Brain microvascular endothelial cell (primary cell): ENCODE measurements at places on chromosomes 3 and 15.
A peak's percentile ranks its signal among the peaks of the same experiment; 100 is the strongest.

DNA sequence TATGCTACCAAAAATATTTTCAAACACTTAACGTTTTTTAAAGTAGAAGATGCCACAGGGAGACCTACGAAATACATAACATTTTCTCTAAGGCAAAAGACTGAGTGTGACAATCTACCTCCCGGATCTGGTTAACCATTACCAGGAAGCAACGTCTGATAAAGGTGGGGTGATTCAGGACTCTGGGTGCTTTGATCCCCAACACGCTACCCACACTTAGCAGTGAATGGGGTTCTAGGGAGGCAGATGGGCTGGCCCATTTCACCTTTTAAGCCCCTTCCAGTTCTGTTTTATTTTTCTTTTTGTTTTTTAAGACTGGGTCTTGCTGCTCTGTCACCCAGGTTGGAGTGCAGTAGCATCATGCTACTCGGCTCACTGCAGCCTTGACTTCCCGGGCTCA is 39.5 kb downstream of the EIF4E3 start:
- DNase-seq = no peak

- DNase-seq = no peak
These were observed 197.5 kb upstream of the TSC22D2 start for GRCh38 chr3:150210461-150211110.

GRCh38 chr3:153399636-153400035 is 237.6 kb downstream of the RAP2B start:
- DNase-seq = no peak

GRCh38 chr3:195240939-195241338 is 30.0 kb downstream of the XXYLT1 start:
- DNase-seq = no peak

- no peak for DNase-seq
These were observed 93.7 kb downstream of the MYLK start for GRCh38 chr3:123790254-123791072.

DNA sequence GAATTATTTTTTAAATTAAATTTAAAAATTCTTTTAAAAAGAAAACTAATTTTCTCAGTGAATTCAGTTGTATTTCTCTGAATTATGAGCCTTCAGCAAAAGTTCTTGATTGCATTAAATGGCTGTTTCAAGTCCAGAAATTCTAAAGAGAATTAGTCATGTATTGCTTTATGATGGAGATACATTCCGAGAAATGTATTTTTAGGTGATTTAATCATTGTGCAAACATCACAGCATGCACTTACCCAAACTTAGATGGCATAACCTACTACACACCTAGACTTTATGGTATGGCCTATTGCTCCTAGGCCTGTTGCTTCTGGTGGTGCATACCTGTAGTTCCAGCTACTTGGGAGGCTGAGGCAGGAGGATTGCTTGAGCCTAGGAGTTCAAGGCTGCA is 44.3 kb upstream of the GCNT3 start:
- DNase-seq = no peak

DNA sequence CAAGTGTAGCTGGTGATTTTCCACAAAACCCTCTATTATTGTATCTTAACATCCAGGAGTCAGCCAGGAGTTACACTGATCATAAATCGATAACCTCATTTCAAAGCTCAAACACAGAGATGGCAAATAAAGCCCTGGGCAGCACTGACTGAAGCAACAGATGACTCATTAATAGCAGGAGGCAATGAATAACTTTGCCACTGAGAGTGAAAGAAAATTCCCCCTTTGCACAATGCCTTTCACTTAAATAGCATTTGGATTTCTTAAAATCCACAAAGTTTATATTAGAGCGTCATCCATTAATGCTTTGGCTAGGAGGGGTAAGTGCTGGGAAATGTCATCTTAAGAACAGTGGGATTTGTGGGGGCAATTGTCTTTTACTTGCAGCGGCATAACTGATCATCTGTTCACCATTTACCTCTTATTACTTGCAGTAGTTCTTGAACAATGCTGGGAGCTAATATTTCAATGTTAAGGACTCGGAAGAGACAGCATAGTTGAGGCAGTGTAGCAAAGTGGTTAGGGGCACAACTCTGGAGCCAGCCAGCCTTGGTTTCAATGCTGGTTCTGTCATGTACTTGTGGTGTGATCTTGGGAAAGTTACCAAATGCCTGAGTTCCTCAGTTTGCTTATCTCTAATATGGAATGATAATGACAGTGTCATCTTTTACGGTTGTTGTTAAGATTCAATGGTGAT is 630.4 kb upstream of the TBL1XR1 start:
- DNase-seq = peak; percentile 73

- DNase-seq = peak; percentile 82
These were observed 94.4 kb downstream of the MYLK start for GRCh38 chr3:123789760-123790159.

GRCh38 chr3:20246662-20247061 is 60.7 kb upstream of the SGO1 start:
- DNase-seq = no peak

GRCh38 chr3:89145995-89146394 is 38.6 kb downstream of the EPHA3 start:
- DNase-seq = peak; percentile 97

DNA sequence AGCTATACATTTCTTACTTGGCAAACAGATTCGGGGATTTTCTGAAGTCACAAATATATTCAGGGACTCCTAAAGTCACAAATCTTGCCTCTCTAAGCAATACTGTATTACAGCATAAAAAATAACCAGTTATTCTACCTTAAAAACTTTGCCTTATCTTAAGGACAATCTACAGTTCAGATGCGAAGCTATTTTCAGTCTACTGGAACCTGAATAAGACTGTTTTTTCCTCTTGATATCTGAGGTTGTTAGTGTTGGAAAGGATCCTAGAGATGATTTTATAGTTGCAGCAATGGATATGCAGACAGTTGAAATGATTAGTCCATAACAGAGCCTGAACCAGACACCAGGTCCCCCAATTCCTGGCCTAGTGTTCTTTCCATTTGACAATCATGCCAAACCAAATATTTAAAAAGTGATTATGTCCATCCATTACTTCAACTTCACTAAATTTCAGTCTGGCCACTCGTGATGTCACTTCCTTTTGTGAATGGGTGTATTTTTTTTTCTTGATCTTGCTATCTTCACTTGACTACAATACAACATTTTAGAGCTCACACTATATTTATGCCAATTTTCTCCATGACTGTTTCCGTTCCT is 1.8 kb downstream of the HDGFL3 start:
- DNase-seq = peak; percentile 93

DNA sequence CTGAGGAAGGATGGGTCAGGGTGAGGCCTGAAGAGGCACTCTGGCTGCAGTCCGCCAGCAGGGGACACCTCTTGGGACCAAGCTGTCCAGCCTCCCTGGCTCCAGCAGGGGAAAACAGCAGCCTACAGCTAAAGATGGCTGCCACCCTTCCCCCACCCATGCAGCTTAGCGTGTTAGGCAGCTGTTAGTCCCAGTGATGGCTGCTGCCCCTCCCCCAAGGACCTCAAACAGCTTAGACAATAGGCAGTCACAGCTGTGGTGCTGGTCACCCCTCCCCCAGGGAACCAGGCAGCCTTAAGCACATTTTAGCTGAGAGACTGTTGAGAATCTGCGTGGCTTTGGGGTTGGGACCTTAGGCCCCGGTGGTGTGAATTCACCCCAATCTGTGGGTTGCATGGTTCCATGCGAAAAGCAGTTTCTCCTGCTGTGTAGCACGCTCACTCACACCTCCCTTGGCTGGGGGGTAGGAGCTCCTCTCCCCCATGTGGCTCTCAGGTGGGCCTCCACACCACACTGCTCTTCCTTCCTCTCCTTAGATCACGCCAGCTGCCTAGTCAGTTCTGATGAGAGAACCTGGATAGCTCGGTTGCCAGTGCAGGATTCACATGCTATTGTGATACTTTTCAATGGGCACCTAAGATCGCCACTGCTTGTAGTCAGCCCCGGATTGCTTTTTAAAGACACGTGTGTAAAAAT is 140.5 kb upstream of the CADPS start:
- DNase-seq = no peak

DNA sequence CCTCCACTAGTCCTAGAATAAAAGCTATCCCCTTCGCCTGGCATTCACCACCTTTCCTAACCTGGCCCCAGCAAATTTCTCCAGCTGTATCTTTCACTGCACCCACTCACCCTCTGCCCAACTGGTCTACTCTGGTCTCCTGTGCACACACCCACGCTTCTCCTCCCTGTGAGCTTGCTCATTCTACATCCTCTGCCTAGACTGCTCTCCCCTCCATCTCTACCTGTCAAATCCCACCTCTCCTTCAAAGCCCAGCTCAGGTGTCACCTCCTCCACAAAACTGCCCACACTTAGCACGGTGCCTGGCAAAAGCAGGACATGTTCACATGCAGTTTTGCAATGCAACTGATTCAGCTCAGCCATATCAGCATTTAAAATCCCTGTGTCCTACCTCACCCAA is 45.8 kb upstream of the NTRK3 start:
- DNase-seq = no peak

DNA sequence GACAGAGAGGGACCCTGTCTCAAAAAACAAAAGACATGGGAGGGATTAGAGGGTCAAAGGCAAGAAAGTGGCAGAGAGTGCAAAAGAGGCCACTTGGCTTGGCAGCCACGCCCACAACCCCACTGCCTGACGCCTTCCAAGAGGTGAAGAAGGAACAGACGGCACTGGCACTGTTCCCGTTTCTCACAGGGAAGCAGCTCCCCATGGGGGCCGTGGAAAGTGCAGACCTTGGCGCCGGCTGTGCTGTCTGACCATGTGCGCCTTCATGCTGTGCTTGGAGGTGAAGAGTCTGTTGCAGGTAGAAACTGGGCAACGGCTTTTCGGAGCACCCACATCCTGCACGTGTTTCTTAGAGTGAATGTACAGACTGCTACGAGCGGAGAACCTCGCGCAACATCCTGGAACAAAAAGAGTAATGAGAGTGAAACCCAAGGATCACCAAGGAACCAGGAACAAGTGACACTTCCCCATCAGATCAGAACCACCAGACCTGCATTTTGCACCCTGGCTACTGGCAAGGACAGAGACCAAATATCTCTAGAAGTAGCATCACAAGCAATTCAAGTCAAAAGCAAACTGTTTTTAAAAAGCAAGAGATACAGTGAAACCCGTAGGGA is 9.7 kb downstream of the ZXDC start:
- no peak for DNase-seq

- no peak for DNase-seq
These were observed 19.6 kb downstream of the UROC1 start for GRCh38 chr3:126497956-126498355.

DNA sequence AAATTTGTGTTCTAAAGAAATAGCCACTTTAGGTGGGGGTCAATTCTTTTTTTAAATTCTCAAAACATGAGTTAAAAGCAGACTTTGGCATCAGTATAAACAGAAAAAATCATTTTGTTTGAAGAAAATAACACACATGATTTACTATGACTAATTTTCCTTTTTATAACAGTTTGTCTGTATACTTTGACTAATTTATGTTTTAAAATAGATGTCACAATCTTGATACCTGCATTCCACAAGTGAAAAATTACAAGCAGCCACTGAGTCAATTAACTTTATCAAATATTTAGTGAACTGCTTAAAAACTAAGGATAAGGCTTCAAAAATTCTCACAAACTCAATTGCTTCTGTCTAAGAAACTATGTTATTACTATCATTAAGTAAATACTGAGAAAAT is 235.0 kb downstream of the TBC1D5 start:
- DNase-seq = no peak

DNA sequence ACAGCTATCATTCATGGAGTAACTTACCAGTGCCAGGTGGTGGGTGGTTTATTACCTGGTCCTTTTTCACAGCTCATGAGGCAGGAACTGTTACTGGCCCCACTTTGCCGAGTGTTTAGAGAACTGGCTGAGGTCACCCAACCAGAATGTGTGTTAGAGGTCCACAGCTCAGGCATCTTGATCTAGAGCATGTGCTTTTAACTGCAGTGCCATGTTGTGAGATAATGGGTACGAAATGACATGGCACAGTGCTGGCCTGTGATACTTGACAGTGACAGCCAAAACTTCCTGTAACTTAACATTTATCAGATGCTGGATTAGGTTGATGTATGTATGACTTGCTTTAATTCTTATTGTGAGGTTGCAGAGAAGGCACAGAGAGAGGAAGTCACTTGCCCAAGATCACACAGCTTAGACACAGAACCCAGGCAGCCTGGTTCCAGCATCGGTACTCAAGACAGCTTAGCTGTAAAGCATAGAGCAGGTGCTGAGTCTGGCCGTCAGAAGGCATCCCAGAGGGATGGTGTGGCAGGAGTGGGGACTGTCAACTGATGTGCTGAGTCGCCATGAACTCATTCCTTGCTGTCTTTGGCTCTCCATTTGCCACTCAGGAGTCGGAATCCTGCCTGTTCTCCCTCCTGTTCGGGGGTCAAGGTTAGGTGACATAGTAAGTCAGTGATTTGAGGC is 9.6 kb downstream of the MCM2 start:
- DNase-seq = no peak

GRCh38 chr3:195040773-195041520 is 230.0 kb downstream of the XXYLT1 start:
- no peak for DNase-seq

GRCh38 chr15:45401665-45402161 is 23.4 kb upstream of the GATM start:
- DNase-seq = no peak

DNA sequence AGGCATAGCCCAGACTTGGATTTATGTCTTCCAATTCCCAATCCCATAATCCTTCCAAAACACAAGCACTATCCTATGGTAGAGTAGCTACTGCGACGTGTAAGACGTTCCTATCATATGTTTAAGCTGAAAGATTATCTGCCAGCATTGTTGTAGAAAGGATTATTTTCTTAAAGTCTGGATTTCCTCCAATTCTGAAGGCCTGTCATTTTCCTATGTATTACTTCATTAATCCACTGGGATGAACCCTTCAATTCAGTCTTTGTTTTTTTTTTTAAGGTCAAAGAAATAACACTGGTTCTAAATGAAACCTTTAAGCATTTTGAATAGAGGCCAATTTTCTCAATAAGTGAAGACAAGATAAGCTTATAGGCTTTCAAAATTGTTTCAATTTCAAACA is 289.0 kb downstream of the SLC9A9 start:
- DNase-seq = no peak

DNA sequence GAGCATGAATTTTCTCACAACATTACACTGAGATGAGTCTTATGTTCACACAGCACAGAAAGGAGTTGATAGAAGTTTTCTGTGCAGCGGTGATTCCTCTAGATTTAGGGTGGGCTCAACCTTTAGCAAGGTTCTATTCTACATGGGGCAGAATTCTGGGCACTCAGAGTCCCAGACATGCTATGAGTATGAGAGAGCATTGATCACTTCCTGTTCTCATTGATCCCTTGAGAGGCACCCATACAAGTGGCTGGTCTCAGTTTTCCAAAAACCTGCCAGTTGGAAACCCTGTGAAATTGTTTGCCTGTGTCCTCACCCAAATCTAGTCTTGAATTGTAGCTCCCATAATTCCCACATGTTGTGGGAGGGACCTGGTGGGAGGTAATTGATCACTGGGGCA is 112.5 kb upstream of the NR2F2 start:
- DNase-seq = no peak

GRCh38 chr3:136955813-136956212 is 2.0 kb upstream of the IL20RB start:
- DNase-seq = peak; percentile 84

DNA sequence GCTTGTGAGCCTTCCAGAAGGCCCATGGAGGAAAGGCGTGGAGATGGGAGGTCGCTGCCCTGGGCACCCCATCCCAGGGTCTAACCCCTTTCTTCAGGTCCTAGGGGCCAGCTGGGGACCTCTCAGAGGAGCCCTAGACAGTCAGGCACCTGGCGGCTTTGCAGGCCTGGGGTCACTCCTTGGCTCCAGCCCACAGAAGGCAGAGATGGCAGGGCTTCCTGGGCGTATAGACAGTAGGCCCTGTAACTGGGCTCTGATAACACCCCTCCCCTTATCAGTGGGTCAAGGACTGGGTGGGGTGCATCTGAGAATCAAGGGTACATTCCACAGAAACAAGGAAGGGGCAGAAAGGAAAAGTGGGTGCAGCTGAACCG is 16.7 kb downstream of the ZDHHC19 start:
- DNase-seq = no peak
